ENCODE measurements at places on chromosomes 6 and 20.

- peak; percentile 64 for DNase-seq
Measured at GRCh38 chr6:159168536-159169192, 536 bp upstream of the FNDC1 start.

- no peak for DNase-seq
Measured at GRCh38 chr6:70162972-70163371, 139.9 kb downstream of the COL9A1 start.

GRCh38 chr20:17909869-17910321, 58.7 kb downstream of the SNX5 start:
- DNase-seq = no peak

GRCh38 chr20:1154226-1154625, 30.6 kb downstream of the TMEM74B start:
- no peak for DNase-seq

DNA sequence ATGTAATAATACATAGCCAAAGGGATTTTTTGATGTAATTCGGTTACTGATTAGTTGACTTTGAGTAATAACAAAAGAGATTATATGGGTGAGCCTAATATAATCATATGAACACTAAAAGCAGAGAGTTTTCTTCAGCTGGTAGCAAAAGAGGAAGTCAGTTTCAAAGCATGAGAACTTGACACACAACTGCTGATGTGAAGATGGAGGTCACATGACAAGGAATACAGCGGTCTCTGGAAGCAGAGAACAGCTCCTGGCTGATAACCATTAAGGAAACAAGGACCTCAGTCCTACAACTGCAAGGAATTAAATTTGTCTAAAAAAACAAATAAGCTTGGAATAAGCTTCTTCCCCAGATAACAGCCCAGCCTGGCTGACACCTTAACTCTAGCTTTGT, 154.5 kb upstream of the PRND start:
- no peak for DNase-seq

- no peak for DNase-seq
Measured at GRCh38 chr6:111573892-111574797, 31.5 kb downstream of the TRAF3IP2 start.

GRCh38 chr20:39291301-39291700, 329.2 kb downstream of the DHX35 start:
- no peak for DNase-seq

- DNase-seq = no peak
Measured at GRCh38 chr6:71507183-71507582, 218.6 kb downstream of the OGFRL1 start.

- no peak for DNase-seq
Measured at GRCh38 chr6:138948004-138948403, 40.0 kb downstream of the REPS1 start.

Data from neuronal stem cell (in vitro differentiated cells).